ENCODE measurements at places on chromosomes 11 and 22.

- no peak for DNase-seq
Observed at GRCh38 chr22:38724176-38724575, 18.4 kb downstream of the GTPBP1 start.

DNA sequence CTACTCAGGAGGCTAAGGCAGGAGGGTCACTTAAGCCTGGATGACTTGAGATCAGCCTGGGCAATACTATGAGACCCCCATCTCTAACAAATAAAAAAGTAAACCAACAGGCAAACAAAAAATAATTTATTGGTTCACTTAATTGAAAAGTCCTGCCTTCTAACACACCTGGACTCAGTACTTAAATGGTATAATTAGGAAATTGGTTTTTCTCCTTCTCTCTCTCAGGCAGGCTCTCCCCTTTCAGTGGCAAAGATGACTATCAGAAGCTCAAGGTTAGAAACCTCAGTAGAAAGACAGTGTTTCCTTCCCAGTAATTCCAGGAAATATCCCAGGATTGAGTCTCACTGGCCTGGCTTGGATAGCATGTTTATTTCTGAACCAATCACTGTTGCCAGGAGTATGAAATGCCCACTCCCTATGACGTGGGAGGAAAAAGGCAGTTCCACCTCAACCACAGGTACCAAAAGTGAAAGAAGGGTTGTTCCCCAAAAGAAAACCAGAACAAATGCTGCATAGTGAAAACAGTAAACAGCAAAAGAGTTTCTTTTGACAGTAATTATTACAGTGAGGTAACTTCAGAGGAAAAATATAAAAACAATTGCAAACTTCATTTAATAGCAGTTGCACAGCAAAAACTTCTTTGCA lies 56.3 kb upstream of the SOX6 start:
- DNase-seq: no peak

DNA sequence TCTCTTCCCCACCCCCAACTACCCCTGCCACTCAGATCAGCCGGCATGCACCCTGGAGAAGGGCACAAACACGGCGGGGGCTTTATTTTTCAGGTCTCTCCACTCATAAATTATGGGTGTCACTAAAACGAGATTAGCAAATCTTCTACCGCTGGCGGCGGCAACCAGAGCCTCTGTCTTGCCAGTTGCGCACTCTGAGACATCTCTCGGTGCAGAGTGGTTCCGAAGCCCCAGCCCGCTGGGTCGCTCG lies 125.3 kb upstream of the C11orf58 start:
- DNase-seq: no peak

GRCh38 chr11:22491555-22492225 lies 133.9 kb downstream of the FANCF start:
- DNase-seq: peak; percentile 35

- DNase-seq: no peak
Observed at GRCh38 chr11:11977206-11977938, 31.1 kb downstream of the DKK3 start.

GRCh38 chr22:17791196-17791595 lies 16.9 kb upstream of the BID start:
- DNase-seq: no peak

DNA sequence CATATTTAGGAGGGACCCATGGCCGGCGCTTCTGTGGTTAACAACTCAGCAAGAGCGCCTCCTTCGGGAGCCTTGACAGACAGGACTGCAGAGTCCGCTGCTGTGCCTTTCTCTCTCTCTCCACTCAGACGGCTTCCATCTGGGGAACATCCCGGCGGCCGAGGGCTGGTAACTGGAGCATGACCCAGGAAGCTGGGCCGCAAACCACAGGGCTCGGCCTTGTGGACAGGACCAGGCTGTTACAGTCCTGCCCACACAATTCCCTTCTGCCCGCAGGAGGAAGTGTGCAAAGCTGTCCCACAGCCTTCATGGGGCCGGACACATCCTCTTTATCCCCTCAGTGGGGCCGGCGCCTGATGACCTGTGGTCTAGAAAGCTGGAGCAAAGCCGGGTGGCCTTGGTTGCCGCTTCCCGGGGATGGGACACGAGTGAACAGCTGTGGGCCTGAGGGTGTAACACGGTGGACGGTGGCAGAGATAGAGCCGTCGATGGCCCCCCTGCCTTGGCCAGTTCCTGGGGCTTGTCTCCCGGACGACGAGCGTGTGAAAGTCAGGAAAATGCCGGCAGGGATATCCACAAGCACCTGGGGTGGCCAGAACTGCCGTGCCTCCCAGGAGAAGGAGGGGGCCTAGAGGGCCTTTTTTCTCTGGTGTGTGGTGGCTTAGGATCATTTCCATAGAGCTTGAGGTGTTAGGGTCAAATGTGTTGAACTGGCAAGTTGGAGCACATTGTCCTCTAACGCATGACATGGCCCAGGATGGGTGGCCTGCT lies 50.1 kb downstream of the FBLN1 start:
- no peak for DNase-seq

DNA sequence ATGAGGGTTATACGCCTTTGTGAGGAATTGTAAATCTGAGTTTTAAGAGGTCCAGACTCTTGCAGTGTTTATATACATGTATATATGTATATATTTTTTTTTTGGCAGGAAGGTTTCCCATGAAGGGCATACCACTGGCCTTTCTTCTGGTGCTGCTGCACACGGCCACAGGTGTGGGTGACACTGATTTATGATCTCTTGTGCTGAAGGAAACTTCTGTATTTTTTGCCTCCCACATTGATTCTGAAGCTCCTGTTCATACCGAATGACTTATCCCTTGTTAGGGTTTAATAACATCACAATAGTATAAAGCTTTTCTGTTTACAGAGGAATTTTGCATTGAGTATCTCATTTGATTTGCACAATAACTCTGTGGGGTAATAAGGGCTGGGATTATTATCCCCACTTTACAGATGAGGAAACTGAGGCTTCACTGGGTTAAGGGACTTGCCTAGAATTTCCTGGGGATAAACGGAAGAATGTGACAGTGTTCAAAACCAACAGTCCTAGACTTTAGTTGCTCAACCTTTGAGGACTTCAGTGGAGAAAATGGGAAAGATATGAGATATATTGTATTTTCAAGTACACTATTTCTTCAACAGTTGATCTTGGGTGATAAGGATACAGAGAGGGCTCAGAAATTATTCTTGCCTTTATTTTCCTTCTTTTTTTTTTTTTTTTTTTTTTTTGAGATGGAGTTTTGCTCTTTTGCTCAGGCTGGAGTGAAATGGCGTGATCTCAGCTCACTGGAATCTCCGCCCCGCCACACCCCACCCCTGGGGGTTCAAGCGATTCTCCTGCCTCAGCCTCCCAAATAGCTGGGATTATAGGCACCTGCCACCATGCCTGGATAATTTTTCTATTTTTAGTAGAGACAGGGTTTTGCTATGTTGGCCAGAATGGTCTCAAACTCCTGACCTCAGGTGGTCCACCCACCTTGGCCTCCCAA lies 70.1 kb downstream of the MICAL2 start:
- DNase-seq: no peak

DNA sequence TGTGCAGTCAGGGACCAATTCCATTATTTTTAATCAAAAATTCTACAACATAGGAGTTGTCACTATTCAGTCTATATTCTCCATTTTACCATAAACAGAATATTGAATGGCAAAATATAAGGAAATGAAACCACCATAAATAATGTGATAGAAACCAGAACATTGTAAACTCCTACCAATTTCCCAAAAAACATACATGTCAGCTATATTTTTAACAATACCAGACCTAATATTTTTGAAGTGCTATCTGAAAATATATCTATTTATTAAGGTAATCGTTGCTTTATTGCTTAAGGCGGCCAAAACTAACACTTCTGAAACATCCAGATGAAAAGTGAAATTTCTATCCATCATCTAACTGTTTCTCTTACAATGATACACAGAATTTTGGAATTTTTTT lies 123.0 kb upstream of the C11orf58 start:
- DNase-seq: no peak

DNA sequence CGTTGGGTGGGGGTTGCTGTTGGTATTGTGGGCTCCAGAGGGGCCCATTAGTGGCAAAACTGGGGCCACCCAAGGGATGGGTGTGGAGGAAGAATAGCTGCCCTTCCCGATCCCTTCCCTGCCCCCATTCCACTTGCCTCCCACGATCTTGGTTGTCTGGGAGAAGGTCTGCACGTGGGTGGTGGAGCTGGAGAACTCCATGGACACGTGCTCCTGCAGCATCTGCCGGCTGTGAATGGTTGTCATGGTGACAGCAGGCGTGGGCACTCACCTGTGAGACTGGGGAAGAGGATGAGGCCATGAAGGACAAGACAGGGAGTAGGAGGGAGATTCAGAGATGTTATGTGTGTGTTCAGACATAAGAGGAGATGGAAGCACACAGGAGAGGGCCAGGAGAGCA lies 2.0 kb downstream of the IGSF22 start:
- DNase-seq: no peak

DNA sequence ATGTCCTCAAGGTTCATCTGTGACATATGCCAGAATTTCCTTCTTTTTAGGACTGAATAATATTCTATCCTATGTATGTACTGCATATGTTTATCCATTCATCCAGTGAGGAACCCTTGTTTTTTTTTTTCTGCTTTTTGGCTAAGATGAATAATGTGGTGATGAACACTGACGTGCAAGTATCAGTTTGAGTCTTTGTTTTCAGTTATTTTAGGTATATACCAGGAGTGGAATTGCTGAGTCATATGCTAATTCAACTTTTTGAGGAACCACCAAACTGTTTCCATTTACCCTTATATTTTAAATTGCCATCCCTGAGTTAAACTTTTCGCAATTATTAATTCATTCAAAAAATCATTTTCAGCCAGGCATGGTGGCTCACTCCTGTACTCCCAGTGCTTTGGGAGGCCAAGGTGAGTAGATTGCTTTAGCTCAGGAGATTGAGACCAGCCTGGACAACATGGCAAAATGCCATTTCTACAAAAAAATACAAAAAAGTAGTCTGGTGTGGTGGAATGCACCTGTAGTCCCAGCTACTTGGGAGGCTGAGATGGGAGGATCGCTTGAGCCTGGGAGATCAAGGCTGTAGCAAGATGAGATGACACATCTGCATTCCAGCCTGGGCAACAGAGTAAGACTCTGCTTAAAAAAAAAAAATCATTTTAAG lies 64.2 kb downstream of the MICAL2 start:
- no peak for DNase-seq

DNA sequence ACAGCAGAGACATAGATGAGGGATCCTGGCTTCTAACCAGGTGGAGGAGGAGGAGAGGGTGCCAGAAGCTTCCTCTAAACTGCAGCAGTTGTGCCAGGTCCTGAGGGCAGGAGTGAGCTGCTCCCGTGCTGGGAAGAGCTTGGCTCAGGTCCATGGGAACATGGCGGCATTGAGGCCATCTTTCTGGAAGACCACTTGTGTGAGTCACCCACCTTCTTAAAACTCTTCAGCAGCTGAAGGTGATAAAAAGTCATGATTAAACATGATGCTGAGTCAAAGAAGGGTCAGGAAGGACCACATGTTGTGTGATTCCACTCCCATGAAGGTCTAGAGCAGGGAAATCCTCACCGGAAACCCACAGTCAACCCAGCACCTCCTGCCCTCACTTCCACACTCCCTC lies 35.1 kb downstream of the LINC01488 start:
- DNase-seq: no peak

GRCh38 chr11:98289617-98290263 lies 731.0 kb upstream of the CNTN5 start:
- no peak for DNase-seq

DNA sequence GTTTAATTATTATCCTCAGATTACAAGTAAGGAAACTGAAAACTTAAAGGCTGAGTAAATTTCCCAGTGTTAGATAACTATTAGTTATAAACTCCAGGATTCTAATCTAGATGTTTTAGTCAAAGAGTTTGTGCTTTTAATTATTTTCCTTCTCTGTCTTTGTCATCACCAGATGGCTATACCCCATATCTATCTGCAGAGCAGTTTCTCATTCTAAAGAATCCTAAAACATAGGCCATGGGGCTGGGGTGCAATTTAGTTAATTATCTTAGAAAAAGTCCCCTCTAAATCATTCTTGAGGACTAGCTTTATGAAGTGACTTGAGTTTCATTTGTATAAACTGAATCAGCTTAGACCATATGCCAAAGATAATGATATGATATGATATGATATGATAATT lies 556.3 kb upstream of the ANO5 start:
- DNase-seq: no peak

GRCh38 chr22:26968859-26969523 lies 311.6 kb downstream of the MIAT start:
- no peak for DNase-seq

- no peak for DNase-seq
Observed at GRCh38 chr11:32013603-32014002, 77.3 kb upstream of the RCN1 start.

- DNase-seq: no peak
Observed at GRCh38 chr22:22941831-22942510, 54.4 kb downstream of the IGLL5 start.

GRCh38 chr11:27216270-27217149 lies 146.5 kb downstream of the CCDC34 start:
- DNase-seq: peak; percentile 79

DNA sequence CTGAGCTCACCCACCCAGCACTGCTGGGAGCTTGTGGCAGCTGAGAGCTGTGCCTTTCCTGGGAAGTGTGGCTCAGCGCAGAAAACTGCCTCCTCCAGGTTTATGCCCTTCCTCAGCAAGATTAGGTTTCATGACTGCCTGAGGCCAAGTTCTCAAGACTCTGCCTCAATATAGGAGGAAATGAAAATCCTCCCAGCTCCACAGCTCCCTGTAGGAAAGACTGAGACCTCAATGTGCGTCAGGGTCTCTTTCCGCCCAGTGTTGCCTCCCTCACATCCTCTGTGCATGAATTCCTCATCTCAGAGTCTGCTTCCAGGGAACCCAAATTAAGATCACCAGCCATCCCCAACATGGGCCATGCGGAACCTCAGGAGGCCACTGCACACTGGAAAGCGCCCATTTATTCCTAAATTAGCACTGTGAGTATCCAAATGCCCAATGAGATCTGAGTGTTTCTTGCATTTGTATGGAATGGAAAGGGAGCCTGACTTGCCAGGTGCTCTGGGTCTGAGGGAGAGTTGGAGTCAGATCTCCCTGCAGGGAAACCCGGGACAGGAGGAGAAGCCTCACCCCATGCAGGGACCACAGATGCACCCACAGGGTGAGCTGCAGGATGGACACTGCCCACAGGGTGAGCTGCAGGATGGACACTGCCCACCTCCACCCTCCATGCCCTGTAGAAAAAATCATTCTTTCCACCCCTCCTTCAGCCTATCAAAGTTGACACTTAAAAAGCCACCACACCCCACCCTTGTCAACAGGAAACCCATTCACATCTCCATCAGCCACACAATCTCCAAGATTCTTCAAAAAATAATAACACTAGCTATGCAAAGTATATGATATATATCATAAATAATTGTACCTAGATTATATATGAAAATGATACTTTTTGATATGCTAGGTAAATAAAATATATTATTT lies 97.4 kb upstream of the IGLL5 start:
- no peak for DNase-seq

DNA sequence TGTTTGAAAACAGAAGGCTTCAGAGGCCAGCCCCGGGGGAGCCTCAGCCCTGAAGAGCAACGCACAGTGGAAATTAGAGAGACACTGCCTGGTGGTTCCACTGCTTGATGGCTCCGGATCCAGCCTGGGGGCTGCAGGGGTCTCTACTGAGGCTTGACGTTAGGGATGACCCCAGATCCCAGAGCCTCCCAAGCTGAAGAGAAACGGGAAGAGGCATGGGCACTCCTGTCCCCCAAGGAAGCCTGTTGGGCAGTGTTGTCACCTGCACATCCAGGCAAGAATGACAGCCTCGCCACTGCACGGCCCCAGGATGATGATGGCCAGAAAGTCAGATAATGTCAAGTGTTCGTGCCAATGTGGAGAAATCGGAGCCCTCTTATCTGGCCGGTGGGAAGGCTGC lies 56.8 kb upstream of the FGF3 start:
- no peak for DNase-seq

GRCh38 chr11:35579557-35580396 lies 38.5 kb upstream of the FJX1 start:
- DNase-seq: no peak

Measured in NCI-H1092 (cell line).